ENCODE measurements at places on chromosomes 1 and 21.

DNA sequence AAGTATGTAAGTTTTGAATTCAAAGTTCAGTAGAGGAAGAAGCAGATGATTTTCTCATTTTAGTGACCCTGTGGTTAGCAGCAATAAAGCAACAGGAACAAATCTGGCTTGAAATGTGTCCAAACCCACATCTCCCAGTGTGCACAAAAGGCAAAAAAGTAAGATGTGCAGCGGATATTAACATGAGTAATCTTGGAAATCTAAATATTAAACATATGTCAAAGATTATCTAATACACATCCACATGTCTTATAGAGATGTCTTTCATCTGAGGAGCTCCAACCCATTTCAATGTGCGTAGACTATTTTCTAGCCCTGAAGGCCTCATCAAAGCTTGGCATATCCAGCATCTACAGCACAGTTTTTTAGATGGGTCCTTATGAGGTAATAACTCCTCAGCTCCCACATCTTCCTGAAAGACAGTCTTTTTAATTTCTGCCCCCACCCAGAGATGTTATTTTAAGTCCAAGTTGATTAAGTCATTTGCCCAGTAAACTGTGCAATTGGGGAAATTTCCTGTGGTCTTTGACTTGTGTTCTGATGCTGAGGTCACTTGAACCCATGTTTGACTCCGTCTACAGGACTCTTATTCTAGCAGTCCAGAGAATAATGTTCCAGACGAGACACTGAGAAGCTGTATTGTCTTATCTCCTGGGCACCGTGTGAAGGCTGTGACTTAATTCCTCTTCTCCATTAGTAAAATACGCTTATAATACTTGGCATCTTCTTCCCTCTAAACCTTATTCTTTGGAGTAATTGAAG is 73.7 kb downstream of the LMO4 start:
- DNase-seq = no peak

- no peak for DNase-seq
These were observed 673.3 kb downstream of the KCNT2 start for GRCh38 chr1:195934817-195935553.

DNA sequence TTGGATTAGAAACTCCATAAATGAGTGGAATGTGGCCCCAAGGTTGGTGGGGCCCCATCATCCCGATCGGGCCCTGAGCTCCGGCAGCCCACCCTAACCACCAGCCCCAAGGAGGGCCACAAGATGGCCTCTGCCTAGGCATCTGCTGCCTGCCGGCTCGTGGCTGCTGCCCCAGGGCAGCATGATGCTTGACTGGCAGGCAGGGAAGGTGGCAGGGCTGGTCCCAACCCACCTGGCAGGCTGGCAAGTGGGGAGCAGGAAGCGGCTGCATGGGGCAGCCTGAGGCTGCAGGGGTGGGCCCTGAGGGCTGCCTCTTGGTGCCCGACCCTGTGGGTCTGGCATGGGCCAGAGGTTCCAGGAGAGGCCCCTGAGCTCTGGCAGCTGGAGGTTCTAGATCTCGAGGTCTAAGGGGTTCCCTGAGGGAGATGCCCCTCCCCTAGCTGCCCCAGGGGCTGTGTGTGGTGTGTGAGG is 760 bp upstream of the GJC2 start:
- DNase-seq = no peak

GRCh38 chr1:18912550-18912949 is 10.2 kb upstream of the ALDH4A1 start:
- no peak for DNase-seq

GRCh38 chr1:20615946-20616846 is 17.1 kb upstream of the PINK1 start:
- no peak for DNase-seq

GRCh38 chr1:50126927-50127715 is 18.4 kb downstream of the ELAVL4 start:
- no peak for DNase-seq

DNA sequence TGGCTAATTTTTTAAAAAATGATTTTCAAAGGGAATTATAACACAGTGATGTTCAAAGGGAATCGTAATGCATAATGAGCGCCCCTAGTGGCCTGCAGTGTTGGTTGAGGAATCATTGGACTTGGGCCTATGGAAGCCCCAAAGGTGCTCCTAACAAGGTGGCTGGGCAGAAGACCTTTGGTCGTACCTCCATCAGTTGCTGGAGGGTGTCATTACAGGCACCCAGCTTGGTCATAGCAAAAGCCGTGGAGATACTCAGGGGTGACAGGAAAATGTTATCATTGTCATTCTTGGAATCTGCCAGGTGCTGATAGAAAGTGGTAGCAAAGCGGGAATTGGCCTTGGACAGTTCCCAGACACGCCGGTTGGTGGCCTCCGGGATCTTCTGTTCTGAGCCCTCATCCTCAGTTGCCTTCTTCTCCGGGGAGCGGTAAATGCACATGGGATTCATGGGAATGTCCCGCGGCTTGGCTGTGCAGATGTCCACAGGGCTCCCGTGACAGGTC is 2.7 kb downstream of the SERPINC1 start:
- peak; percentile 14 for DNase-seq

GRCh38 chr1:192382758-192383157 is 66.0 kb downstream of the RGS21 start:
- no peak for DNase-seq

GRCh38 chr1:56434025-56434424 is 145.3 kb downstream of the PLPP3 start:
- DNase-seq = no peak

GRCh38 chr1:228777236-228777635 is 42.0 kb downstream of the RHOU start:
- DNase-seq = no peak

- no peak for DNase-seq
These were observed 508.8 kb upstream of the ZP4 start for GRCh38 chr1:238399558-238399957.

- no peak for DNase-seq
These were observed 6.2 kb upstream of the IL10RB start for GRCh38 chr21:33259995-33260394.

DNA sequence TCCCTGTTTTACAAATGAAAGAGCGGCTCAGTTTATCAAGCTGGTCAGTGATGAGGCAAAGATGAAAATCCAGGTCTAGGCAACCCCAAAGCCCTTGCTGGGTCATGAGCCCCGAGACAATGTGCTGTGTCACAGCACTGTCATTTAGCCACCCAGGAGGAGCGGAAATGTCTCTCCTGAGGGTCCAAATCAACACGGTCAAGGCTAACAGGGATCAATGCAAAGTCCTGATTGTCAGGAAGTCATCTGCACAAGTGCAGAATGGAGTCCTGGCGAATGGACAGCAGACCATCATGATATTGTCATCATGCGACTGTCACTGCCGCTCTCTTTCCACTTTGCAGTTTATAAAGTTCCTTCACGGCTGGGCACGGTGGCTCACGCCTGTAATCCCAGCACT is 30.2 kb downstream of the NCMAP start:
- DNase-seq = no peak

GRCh38 chr1:168752171-168752832 is 23.3 kb upstream of the DPT start:
- no peak for DNase-seq

Data from T-helper 1 cell (primary cell).